Left cardiac atrium (tissue), 4 donors: ENCODE measurements at places on chromosomes 11 and 22. TPM values are rescaled to one million over a fixed set of nuclear protein-coding genes. Genes with fewer than 3 reads are reported as not detected.

Gene TTC17
- 34.1 TPM for total RNA-seq

Gene OR51E2
- total RNA-seq: 0.09 TPM

Gene PRG3
- total RNA-seq: not detected

Gene ADAMTS15
- total RNA-seq: 32.0 TPM

Gene C11orf65
- total RNA-seq: 0.18 TPM

Gene NXPE1
- total RNA-seq: not detected

Gene MCHR1
- total RNA-seq: 0.21 TPM

Gene CBL
- total RNA-seq: 11.1 TPM

Gene AHNAK
- 329 TPM for total RNA-seq

Gene GRAP2
- 2.1 TPM for total RNA-seq

Gene C1QTNF5
- 25.1 TPM for total RNA-seq

DNA sequence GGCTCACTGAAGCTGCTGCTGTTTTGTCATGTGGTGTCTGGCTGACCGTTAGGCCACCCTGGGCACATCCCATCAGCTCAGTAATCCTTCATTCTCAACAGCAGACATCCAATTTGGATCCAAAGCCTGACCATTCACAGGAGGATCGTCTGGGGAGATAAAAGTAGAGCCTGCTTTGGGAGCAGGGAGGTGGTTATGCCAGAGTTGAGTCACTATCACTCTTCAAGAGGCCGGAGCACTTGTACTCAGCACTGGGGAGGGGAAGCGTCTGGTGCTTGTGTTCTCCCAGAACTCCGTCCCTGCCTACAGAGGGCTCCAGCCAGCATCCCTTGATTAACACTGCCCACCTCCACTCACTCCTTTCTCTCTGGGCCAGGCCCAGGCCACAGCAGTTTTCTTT, 382.6 kb downstream of the OPCML start:
- no peak for DNase-seq

DNA sequence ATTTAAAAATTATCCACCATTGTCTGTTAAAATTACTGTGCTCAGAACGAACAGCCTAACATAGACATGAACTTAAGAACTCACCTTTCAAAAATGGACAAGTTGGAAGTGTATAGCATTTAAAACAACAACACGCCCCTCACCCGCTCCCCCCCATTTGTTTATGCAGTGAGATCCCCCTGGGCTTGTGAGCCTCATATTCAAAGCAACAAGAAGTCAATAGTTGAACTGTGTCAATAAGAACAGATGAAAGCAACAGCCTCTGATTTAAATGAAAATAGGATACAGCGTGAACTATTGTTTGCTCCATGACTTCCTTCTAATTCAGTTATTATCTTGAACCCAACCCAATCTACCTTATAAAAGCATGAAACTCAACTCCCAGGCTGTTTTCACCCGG, 314.2 kb downstream of the BLID start:
- no peak for DNase-seq

DNA sequence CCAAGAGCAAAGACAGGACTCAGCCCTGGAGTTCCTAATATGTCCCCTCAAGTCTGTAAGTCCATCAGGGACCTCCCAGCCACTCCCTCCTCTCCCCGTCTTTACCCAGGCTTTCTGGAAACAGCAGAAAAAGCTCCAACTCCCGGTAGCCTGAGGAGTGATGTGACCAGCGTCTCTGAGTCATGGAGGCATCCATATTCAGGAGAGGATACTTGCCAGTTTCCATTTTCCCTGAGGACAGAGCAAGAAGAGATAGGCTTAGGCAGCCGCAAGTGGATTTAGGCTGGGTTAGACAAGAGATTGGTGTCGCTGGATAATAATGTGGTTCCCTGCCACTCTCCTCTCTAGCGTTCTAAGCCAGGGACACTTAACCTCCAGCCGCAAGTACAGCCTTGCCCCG, 206.6 kb downstream of the GRIK4 start:
- no peak for DNase-seq

DNA sequence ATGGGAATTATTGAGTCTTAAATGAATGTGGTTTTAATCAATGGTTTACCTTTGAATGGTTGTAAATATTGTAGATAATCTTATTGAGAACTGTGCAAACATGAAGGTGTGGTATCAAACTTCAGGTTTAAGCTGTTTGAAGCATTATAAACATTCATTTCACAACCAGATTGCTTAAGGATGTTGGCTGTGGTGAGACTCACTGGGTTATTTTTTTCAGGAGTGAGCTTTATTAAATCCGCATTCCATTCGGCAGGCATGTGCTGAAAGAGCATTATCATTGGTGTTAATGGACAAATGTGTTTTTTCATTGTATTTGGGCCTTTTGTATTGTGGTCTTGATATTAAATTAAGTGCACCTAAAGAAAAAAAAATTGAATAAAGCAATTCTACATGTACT, 9.7 kb downstream of the MMP3 start:
- no peak for DNase-seq

DNA sequence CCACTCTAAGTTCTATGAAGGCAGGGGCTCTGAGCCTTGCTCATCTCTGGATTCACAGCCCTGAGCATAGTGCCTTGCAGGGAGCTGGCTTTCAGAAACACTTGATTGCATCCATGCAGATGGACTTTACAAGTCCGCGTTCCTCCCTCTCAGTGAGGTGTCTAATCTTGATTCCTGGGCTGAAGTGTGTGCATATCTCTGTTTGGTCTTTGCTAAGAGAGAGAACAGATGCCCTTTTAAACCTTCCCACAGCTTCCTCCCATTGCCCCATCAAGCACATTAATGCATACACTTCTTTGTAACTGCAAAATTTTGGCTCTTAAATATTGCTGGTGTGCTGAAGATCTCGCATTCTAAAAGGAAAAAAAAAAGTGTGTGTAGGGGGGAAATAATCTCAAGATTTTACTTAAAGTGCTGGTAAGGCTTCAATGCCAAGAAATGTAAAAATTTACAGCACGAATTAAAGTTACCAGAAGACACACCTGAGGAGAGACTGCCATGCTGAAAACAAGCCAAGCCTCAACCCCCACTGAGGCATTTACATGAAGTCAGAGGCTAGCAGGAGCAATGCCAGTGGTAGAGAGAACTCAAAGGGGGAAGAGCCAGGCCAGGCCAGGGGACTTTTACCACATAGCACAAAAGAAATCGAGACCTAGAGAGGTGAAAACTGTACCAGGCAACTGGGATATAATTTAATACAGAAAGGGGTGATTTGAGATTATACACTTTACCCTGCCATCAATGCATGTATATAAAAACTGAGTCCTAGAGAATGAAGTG, 492.1 kb downstream of the SOX6 start:
- no peak for DNase-seq

DNA sequence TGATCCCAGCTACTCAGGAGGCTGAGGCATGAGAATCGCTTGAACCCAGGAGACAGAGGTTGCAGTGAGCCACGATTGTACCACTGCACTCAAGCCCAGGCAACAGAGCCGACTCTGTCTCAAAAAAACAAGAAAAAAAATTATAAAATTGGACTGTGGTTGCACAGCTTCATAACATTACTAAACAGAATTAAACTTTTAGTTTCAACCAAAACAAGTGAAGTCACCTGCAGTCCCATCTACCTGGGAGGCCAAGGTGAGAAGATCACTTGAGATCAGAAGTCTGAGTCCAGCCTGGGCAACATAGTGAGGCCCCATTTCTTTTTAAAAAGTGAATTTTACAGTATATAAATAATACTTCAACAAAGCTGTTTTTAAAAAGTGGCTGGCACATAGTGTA, 47.8 kb upstream of the CD5 start:
- DNase-seq: no peak

DNA sequence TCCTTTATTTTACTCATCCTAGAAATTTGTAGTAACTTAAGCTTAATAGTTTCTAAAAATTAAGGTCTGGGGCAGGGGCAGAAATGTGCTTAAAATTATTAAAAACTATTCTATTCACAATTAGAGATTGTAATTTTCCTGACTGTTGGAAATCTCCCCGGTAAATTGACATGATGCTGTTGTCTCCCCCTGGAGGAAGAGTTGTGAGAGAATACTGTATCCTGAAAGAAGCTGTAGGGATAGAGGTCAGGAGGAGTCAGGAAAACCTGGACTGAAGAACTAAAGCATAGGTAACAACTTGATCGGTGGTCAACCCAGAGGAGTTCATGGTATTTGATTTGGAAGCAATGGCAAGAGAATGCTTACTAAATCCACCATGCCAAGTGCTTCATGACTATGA, 16.2 kb upstream of the ESAM start:
- no peak for DNase-seq

DNA sequence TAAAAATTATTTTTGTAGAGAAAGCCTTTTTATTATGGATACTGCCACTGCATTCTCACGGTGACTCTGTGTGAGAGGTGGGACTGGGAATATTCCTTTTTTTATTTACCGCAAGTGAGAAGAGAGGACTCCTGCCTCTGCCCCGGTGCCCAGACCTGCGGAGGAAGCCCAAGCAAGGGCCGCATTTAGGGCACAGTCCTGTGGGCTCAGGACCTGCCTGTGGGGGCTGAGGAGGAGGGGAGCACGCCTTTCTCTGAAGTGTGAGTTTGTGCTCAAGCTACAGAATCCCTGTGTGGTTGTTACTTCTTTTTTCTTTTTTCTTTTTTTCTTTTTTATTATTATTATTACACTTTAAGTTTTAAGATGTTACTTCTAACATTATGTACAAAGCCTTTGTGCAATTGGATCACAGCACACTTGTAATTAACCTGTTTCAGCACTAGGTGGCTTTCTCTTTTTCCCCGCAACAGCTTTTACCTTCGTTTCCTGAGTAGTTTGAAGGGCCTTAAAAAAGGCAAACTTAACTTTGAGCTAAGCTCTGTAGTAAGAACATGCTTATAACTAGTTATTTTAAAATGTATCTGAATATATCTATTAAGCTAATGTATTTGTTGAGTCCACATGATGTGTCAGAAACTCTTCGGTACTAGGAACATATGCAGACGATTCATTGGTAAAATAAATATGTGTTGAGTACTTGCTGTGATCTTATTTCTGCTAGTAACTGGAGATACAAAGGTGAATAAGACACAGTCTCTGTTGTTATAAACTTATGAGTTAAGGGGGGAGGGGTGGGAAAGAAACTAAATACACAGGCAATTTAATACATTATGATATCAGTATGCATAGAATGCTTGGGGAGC, 18.3 kb downstream of the AMOTL1 start:
- DNase-seq: no peak

GRCh38 chr22:48972979-48973693, 854.5 kb downstream of the BRD1 start:
- no peak for DNase-seq

GRCh38 chr11:64759722-64760719, at the start of gene PYGM:
PYGM (minus strand) TSS chr11:64759974; CDS start chr11:64759898, 76 bp downstream.
- DNase-seq: peak; percentile 83

GRCh38 chr22:43239193-43239780, 52.4 kb upstream of the TTLL12 start:
- no peak for DNase-seq

DNA sequence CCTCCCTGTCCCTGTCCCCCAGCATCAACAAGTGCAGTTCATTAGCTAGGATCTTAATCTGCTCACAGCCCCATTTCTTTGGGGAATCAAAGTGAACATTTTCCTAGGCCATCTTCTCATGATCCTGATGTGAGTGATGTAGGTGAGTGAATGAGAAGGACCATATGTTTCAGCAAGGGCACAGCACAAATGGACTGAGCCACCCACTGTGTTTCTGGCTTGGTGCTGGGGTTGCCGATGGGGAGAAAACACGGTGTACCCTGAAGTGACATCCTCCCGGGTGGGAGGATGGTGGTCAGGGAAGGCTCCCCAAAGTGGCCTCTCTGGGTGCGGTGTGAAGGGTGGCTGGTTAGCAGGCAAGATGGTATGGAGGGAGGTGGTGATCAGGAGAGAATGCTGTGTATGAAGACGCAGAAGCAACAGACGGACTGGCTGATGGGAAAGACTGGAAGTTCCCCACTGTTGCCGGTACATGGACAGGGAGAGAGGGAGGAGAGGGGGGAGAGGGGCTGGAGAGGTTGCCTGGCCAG, 72.2 kb downstream of the JAM3 start:
- no peak for DNase-seq

- DNase-seq: no peak
Measured at GRCh38 chr11:43789700-43790443, 90.8 kb upstream of the ALKBH3 start.

GRCh38 chr22:37089434-37089833, 20.1 kb downstream of the TMPRSS6 start:
- no peak for DNase-seq

- no peak for DNase-seq
Measured at GRCh38 chr11:102280245-102280833, 36.9 kb upstream of the BIRC3 start.

GRCh38 chr11:31805037-31805628, 6.0 kb downstream of the PAX6 start:
- DNase-seq: no peak
